Activated CD4-positive, alpha-beta T cell treated with anti-CD3 and anti-CD28 coated beads, Interleukin-2, amount 50 U/mL, for 4 hours (primary cell): ENCODE measurements at places on chromosomes 2 and 18.

DNA sequence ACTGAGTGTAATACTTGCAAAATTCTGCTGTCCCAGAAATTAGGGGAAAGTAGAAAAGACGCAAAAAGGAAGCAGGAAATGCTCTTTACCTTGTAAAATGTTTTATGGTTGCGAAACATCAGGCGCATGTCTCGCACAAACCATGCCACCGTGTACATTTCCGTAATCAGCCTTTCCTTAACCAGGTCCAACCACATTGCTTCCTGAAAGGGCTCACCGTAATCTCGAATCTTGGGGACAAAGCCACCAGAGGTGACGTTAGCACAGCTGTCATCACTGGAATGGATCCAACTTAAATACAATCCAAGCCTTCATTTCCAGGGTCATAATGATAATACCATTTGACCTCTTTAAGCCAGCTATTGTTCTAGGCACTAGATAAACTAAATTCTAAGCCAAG is 49.3 kb downstream of the SP110 start:
- DNase-seq = no peak

- DNase-seq = no peak
Observed at GRCh38 chr18:43917520-43917919, 640.2 kb upstream of the SYT4 start.

GRCh38 chr2:97935719-97936161 is 60.0 kb downstream of the TMEM131 start:
- no peak for DNase-seq

DNA sequence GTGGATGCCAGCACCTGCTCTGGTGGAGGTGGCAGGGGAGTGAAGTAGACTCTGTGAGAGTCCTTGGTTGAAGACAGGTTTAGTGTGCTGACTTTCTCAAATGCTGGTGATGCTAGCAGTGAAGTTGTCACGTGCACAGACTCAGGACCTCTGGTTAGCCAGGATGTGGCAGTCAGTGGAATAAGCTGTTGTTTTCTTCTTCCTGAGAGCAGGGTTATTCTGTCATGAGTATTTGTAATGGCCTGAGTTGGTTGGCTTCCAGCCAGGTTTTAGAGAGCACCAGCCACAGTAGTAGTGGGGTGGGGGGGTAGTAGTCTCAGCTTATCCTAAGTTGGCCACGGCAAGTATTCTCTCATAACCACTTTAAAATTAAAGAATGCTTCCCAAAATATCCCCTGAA is 238.5 kb upstream of the FBXO11 start:
- DNase-seq = no peak

DNA sequence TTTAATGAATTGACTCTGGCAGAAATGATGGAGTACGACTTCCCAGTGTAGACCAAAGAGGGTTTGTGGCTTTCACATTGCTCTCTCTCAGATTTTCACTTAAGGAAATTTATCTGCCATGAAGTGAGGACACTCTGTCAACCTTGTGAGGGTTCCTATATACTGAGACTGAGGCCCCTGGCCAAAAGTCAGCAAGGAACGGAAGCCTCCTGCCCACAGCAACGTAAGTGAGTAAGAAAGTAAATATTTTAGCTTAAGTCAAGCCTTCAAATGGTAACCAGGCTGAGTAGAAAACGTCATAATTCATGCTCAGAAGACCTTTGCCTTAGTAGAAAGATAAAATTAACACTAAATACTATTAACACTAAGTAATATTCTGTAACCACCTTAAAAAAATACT is 1080.5 kb upstream of the ACVR2A start:
- DNase-seq = no peak

DNA sequence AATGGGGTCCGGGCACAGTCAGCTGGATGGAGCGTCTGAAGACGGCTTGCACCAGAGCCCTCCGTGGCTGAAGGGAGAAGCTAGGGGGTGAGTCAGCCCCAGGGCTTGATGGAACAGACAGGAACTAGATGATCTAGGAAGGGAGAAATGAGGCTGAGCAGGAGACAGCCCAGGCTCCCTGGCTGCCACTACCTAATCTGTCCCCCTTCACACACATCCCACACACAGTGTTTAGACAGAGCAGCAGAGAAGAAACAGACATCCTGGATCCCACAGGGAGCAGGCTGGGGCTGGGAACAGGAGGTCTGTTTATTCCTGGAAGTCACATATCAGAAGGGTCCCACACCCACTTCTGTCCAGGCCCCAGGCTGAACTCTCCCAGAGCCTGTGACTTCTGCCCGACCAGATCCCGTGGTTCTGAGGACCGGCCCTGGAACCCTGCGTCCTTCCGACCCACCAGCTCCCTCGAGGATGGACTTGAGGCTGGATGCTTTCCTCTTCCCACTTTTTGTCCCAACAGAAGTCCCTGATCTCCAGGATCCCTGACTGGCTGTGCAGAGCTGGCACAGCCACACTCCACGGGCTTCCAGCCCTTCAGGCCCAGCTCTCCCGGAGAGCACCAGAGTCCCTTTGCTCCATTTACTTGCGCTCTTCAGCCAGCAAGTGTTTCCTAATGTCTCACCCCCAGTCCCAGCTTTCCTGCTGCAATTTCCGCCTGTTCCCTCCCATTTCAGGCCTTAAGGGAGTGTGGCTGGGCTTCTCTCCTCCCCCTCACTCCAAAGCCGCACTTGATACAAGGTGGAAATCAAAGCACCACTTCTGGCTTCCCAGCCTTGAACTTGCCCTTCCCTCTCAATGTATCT is 1.5 kb upstream of the GPBAR1 start:
- DNase-seq = no peak

GRCh38 chr2:218829868-218830451 is 1.6 kb downstream of the PRKAG3 start:
- no peak for DNase-seq

- no peak for DNase-seq
Observed at GRCh38 chr18:63140038-63140450, 179.5 kb downstream of the BCL2 start.

DNA sequence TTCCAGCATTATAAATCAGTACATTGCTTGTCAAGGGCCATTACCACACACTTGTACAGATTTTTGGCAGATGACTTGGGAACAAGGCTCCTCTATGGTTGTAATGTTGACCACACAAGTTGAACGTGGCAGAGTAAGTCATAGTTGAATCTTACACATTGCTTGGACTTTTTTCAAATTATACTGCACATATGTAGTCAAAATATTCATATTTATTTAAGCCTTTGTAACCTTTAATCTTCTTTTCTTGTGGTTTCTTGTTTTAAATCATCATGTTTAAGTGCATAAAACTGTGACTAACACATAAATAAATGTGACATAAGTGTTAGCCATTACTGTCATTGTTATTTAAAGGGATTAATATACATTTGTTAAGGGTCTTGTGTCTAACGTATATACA is 52.1 kb upstream of the EPB41L5 start:
- DNase-seq = no peak

GRCh38 chr2:146451972-146452371 is 1392.9 kb upstream of the ACVR2A start:
- no peak for DNase-seq

GRCh38 chr2:224072541-224073188 is 33.6 kb upstream of the SERPINE2 start:
- no peak for DNase-seq

GRCh38 chr2:156466739-156467405 is 30.7 kb downstream of the GPD2 start:
- DNase-seq = no peak

DNA sequence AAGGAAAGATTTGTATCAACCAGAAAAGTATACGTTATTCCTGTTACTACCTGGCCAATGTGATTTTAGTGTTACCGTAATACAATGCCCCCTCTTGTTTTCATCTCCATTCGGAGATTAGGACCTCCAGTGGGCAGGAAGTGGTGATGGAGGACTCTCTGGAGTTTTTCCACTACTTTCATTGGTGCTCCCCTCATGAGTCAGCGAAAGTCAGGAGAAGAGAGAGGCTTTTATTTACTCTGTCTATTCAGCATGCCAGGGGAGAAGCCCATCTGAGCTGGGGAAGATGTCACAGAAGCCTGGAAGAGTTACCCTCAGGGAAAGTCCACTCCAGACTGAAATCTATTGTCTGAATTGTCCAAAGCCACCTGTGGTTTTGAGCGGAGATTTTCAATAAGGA is 88.2 kb upstream of the THUMPD2 start:
- no peak for DNase-seq

- peak; percentile 28 for DNase-seq
Observed at GRCh38 chr18:23487738-23488570, 15.4 kb upstream of the RMC1 start.

GRCh38 chr2:109081374-109081773 is 47.6 kb upstream of the SH3RF3 start:
- no peak for DNase-seq

- no peak for DNase-seq
Observed at GRCh38 chr2:24632172-24632571, 141.1 kb downstream of the NCOA1 start.

- no peak for DNase-seq
Observed at GRCh38 chr2:220811952-220812570, 760.0 kb downstream of the EPHA4 start.

DNA sequence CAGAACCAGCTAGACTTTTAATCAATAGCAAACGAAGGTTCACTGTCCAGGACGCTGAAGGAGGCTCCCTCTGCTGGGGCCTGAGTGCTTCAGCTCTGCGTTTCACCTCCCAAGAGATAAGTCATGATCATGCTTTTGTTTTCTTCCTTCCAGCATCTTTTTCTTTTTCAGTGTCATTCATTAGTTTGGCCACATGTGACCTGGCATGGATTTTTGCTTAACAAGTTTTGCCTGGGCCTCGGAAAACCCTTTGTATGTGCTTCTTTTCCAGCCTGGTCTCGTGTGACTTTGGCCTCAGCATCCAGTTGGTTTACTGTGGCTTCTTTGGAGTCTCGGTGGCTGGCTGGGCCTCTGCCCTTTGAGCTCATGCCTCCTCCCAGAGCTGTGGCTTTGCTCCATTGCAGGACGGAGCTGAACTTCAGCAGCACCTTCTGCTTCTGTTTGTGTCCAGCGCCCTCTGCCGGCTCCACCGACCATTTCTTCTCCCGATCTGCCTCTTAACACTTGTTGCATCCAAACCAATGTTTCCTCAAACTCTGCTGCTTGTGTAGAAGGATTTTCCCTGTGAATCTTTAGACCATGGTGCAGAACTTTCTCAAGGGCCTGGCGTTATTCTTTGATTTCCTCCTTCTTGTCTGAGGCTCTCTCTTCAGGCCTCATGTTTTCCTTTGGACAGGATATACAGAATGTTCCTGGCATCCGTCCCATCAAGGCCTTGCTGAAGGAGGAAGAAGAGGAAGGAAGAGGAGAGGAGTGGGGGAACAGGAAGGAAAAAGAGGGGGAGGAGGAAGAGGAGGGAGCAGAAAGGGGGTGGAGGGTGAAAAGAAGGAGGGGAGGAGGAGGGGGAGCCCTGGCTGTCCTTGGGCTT is 23.6 kb upstream of the HES6 start:
- peak; percentile 70 for DNase-seq

DNA sequence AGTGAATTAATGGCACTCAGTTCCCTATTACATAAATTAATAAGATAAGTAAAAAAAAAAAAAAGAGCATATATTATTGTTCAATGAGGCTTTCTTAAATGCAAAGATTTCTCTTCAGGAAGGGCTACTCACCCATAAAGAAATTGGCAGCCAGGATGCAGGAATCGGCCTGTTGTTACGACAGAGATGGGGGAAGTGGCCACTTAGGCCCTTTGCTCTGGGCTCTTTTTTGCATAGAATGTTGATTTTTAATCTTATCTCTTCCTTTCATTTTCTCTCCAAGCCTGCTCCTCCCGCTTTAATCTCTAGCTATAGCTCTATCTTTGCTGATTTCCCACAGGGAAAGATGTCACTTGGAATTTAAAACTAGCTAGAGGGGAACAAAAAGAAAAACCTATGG is 391.8 kb upstream of the CRIM1 start:
- no peak for DNase-seq

DNA sequence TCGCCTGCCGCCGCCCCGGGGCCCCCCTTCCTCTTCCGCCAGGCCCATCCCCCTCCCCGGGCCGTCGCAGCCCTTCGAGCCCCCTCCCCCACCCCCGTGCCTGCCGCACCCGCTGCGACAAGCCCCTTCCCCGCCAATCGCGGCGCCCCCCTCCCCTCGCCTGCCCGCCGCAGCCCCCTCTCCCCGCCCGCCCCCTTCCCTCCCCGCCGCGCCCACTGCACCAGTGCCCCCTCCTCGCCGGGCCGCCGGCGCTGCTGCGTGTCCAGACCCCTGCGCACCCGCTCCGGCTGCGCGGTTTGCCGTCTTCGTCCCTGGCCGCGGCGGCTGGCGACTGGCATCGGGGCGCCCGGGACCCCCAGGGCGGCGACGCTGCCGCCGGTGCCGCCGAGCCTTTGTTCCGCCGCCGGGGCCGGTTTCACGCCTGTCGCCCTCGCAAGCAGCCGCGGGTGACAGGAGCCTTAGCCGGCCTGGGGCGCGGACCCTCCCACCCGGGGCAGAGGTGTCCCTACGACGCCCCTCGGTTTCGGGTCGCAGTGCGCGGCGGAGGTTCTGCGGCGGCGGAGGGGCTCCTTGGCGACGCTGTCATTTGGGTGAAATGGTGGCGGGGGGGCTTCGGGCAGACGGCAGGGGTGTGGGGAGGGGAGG is 18.1 kb downstream of the GPC1 start:
- no peak for DNase-seq

DNA sequence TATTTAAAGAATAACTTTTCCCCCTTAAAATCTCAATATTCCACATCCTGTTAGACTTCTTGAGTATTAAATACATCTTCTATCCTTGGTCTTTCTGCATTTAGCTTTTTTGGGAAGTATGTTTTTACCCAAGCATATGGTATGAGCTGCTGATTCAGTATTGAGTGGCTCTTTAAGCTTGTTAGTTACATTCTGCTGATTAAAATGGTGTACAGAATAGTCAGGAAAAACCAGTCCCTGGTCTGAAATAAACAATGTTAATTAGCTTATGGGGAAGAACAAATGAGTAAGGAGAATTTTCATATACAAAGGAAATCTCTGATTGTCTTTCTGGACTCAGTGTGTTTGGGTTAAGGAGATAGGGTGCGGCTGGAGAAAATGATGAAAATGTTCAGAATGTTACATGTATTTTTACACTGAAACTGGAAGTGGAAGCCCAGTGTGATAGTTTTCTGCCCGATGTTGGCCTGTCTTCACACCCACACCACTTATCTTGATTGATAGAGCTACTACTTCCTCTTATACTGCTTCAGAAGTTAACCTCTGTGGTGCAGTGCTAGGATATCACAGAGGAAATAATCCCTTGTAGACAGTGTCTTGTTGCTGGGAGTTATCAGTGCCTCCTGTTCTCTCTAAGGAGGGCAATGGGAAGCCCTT is 84.0 kb downstream of the MSH2 start:
- no peak for DNase-seq

GRCh38 chr18:11407940-11408339 is 201.5 kb upstream of the SLC35G4 start:
- no peak for DNase-seq

DNA sequence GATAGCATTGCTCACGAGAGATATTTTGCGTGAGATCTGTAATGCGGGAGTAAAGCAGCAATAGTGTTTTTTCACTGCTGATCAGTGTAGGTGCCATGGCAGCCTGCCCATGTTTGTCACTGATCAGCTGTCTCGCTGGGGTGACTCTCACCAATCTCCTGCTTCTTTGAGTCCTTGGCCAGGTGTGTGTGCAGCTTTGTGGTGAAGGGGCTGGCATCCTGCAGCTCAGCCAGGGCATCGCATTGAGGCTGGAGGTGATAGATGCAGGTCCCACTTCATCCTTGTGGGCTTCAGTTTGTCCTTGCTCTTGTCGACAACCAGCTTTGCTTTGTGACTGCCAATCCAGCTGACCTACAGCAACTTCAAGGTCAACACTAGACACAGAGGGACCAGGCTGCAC is 258.3 kb upstream of the CXCR4 start:
- no peak for DNase-seq

GRCh38 chr2:207235621-207236020 is 69.9 kb upstream of the KLF7 start:
- DNase-seq = no peak
